T-cell (primary cell): ENCODE measurements at places on chromosomes 5 and 9. TPM values are rescaled to one million over a fixed set of nuclear protein-coding genes. Genes with fewer than 3 reads are reported as not detected.

The FAM153A gene
- 99.0 TPM for total RNA-seq

The TAF1L gene
- total RNA-seq = not detected

The NR6A1 gene
- total RNA-seq = 0.19 TPM

The CLINT1 gene
- 71.4 TPM for total RNA-seq

The NIPBL gene
- total RNA-seq = 129 TPM

The FAM219A gene
- total RNA-seq = 18.7 TPM

The UBE2QL1 gene
- 0.14 TPM for total RNA-seq

The CORO2A gene
- total RNA-seq = 9.1 TPM

The RABEPK gene
- total RNA-seq = 13.3 TPM

The NOXA1 gene
- total RNA-seq = 11.1 TPM

The SOHLH1 gene
- not detected for total RNA-seq

The SPINK7 gene
- not detected for total RNA-seq

The KIF20A gene
- 0.56 TPM for total RNA-seq

The TRPM6 gene
- total RNA-seq = not detected

The WNT8A gene
- total RNA-seq = not detected

The SARDH gene
- 34.4 TPM for total RNA-seq

The P4HA2 gene
- total RNA-seq = 0.98 TPM

The GFI1B gene
- total RNA-seq = 0.18 TPM

The GNA14 gene
- not detected for total RNA-seq

The IL5 gene
- not detected for total RNA-seq

The GRXCR2 gene
- total RNA-seq = not detected

The OR1J2 gene
- not detected for total RNA-seq

The ZNG1F gene
- total RNA-seq = 10.7 TPM
